Activated naive CD4-positive, alpha-beta T cell treated with anti-CD3 and anti-CD28 coated beads, Interleukin-2, amount 50 U/mL, for 16 hours (primary cell): ENCODE measurements at places on chromosomes 1 and 21.

- DNase-seq = no peak
These were observed 57.1 kb upstream of the C1orf87 start for GRCh38 chr1:60130703-60131102.

GRCh38 chr21:33246506-33246905 lies 16.8 kb downstream of the IFNAR2 start:
- DNase-seq = no peak

GRCh38 chr21:42440187-42440792 lies 36.6 kb downstream of the UBASH3A start:
- no peak for DNase-seq

DNA sequence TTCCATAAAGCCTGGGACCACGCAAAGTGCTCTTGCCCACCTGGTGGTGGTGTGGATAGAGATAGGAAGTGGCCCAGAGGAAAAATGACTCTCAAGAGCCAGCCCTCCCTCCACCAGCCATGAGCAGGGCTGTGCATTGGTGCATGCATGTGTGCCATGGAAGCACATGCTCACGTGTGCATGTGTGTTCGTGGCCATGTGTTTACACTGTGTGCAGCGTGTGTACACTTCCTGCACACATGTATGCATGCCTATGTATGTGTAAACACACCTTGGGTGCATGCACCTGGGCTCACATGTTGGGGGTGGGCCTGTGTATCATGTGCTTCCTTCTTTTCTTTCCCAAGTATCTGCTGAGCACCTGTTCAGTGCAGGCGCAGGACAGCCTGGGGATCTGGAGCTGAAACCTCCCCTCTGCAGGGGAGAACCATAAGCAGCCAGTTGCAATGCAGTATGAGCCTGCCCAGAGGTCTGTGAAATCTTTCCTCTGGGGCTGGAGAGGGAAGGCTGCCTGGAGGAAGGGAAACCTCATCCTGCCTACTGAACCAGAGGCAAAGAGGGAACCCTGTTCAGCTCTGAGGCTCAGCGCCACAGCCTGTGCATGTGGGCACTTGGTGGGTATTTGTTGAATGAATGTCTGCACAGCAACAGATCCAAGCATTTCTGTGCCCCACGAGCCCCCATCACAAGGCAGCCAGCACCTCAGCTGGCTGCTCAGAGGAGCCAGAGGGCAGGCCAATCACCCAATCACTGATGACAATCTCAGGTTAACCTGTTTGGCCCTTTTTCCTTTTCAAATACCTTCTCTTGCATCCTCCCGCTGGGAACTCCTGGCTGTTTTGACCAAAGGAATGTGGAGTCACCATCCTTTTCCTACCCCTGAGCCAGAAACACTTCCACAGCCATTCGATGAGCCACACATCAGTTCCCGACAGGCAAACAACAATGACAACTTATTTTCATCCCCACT lies 327.0 kb downstream of the NPHP4 start:
- no peak for DNase-seq

DNA sequence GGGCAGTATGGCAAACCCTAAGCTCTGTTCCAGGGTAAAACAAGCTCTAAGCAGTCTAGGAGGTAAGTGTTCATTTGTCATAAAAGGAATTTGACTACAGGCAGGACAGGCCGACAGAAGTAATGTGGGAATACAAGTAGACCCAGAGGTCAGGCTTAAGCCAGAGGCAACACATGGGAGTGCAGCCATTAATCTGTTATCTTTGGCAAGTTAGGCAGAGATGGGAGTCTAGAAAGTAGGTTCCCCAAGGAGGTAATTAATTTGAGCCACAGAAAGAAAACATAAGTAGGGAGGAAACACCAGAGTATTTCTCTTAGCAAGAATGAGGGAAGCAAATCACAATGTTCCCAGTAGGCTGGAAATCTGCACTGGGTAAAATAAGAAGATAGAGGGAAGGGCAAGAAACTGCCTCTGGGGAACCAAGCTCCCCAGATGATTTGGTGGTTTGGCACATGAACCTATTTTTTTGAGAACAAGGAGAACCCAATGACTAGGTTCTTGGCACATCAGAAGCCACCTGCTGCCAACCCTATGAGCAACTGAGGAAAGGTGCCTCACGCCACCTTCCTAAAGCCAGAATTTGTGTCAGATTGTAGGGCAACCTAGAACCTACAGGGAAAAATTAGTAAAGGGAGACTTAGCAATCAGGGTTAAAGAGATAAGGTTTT lies 636.4 kb upstream of the PLXNA2 start:
- no peak for DNase-seq

DNA sequence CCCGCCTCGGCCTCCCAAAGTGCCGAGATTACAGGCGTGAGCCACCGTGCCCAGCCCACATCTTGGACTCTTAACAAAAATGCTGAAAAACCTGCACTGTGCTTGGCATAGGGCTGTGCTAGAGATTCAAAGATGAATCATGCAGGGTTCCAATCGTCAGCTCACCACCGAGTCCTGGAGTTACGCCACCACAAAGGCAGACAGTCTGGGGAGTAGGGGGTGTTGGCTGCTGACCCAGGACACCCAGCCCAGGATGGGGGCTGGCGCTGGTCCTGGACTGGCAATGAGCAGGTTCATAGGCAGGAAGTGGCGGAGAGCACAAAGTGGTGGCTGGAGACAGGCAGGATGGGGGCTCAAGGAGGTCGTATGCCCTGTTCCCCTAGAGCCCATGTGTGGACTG lies 16.0 kb downstream of the PSRC1 start:
- no peak for DNase-seq

DNA sequence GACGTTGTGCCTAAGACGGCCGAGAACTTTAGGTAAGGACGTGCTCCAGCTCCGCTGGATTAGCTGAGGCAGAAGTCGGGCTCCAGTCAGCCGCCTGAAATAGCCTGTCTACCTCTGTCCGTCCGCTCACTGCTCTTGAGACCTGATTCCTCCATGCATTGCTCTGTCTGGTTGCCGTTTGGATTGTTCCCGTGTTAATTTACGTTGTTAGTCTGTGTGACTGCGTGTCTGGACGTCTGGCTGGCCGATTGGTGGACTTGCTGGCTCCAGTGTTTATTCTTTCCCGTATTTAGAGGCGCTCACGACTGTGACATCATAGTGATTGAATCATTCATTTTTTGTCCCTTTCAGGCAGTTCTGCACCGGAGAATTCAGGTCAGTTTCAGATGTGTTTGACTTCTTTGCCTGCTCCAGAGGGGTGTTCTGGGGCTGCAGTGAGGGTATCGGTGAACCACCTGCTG lies 684 bp downstream of the PPIH start:
- DNase-seq = no peak

DNA sequence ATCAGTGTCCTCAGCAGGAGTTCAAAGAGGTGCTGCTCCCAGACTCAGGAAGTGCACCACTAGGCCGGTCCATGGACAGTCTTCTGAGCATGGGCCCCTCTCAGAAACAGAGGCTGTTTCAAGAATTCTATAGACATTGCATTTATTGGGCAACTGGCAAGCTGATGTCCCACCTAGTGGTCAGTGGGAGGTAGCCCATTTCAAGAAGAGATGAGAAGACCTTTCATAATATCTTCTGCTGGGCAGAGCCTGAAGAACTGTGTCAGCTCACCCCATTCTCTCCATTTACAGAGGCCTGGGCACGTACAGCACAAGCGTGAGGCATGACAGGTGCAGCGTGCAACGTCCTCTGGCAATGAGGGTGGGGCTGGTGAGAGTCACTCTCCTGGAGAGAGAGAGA lies 216.0 kb downstream of the DYRK1A start:
- no peak for DNase-seq

DNA sequence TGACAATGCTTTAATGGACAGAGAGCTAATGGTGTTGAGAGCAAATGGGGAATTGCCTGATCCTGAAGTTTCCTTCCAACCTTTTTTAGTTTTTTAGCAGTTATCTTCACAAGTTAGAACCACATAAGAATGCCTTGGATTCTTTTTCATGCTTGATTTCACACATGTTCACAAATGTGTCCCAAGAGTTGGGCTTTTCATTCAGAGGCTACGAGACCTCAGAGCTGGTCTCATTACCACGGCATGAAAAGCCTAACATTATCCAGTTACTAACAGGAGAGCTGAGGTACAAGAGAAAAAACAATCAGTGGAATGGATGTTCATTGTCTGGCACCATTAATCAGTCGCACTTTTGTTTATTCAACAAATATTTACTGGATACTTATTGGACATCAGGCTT lies 340.6 kb downstream of the ZNF326 start:
- no peak for DNase-seq

- DNase-seq = no peak
These were observed 59.8 kb downstream of the ITGB3BP start for GRCh38 chr1:63463248-63463647.

DNA sequence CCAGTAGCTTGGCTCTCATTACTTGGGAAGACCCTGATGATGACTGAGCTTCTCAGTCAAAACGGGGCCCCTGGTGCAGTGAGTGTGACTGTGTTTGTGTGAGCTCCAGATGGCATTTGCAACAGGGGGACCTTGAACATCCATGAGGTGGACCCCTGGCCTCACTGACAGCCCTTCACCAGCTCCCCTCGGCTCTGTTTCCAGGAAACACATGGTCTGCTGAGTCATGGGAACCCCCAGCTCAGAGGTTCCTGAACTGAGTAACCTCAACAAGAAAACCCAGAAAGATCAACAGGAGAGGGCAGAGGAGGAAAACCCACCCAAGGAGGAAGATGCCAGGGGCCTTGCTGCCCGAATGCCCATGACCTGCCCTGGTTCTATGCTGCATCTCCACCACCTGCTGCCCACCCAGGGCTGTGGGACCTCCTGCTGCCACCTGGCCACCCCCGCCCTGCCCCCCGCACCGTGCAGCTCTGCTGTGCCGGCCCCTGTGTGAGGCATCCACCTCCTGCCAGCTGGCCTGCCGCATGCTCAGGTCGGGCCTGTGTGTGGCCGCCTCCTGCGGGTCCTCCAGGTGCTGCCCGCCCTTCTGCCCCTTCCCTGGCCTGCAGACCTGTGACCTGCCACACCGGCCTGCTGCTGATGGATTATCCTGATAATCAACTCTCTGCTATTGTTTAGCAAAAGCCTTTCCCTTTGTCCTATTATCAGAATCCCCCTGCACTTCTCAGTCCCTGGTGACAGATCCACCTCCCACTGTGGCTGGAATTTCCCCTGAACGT lies 4.2 kb upstream of the KRTAP12-1 start:
- DNase-seq = no peak

GRCh38 chr1:8649027-8649426 lies 168.4 kb downstream of the RERE start:
- no peak for DNase-seq

GRCh38 chr1:11651017-11651416 lies 3.2 kb downstream of the FBXO2 start:
- DNase-seq = no peak

DNA sequence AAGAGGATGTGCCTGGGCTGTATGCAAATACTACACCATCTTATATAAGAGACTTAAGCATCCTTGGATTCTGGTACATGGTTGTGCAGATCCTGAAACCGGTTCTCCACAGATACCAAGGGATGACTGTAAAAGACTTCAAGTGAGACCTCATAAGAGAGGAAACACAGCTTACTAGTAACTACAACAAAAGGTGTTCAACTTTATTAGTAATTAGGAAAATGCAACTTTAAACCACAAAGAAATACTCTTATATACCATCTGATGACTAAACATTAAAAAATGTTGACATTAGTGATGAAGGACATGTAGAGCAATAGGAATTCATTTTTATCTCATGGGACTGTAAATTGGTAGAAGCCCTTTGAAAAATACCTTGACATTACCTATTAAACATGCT lies 102.7 kb downstream of the RASAL2 start:
- DNase-seq = no peak

- DNase-seq = no peak
These were observed 142.8 kb downstream of the PRDM16 start for GRCh38 chr1:3211582-3212375.

DNA sequence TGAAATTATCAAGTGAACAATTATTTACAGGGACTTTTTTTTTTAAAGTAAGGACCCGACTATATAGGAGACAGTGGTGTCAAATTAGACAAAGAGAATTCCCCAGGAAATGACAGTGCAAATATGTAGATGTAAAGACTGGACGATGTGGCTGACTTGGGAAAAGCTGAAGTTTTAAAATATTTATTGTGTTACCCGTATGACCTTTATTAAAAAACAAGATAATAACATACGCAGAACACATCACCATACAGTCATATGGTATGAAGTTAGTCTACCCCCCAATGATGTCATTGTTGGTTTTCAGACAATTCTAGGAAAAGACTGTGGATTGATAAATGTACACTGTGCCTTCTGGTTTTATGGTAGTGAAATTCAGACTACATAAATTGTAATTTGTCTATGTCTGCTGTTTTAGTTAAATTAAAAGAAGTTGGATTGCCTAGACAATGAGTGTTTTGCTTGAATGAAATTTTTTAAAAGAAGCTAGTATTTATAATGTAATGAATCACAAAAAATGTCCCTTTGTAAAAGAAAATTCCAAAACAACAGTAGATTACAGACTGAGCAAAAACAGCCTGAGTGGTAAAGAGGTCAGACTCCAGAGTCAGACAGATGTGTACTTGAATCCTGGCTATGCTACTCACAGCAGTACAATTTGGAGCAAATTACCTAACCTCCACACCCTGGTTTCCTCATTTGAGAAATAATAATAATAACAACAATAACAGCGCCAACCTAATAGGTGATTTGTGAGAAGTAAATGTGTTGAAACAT lies 15.5 kb upstream of the PDC start:
- no peak for DNase-seq

DNA sequence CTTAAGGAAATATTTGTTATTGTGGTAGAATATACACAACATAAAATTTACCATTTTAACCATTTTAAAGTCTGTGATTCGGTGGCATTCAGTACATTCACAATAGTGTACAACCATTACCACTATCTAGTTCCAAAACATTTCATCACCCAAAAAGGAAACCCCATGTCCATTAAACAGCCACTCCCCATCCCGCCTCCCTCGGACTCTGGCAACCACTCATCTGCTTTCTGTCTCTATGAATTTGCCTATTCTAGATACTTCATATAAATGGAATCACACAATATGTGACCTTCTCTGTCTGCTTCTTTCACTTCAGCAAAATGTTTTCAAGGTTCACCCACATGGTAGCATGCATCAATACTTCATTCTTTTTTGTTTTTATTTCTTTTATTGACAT lies 51.3 kb downstream of the PTP4A2 start:
- DNase-seq = no peak

DNA sequence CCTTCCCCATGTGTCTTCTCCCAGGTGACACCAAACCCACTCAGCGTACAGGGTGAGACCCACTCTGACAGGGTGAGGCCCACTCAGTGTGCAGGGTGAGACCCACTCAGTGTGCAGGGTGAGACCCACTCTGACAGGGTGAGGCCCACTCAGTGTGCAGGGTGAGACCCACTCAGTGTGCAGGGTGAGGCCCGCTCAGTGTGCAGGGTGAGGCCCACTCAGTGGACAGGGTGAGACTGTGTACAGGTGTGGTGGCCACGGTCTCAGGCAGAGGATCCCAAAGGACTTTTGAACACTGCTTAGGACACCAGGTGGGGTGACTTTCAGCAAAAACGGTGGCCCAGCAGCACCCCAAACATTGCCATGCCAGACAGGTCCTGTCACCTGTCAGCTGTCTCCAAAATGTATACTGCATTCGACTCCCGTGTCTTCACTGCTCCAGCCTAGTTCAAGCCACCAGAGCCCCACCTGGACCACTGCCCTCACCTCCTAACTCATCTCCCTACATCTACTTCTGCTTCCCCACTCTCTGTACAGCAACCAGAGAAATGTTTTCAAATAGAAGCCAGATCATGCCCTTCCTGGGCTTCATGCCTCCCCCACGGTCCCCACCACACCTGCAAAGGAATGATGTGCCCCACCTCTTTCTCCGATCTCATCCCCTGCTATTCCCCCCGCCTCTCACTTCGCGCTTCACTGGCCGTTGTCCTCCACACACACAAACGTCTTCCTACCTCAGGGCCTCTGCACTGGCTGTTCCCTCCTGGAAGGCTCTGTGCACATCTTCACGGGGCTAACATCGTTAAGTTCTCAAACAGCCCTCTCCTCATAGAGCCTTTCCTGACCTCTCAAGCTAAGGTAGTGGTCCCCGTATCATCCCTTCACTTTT lies 52.1 kb downstream of the ACBD3 start:
- no peak for DNase-seq
